Activated CD8-positive, alpha-beta memory T cell treated with anti-CD3 and anti-CD28 coated beads for 24 hours (primary cell): ENCODE measurements at places on chromosomes 3 and 15.

DNA sequence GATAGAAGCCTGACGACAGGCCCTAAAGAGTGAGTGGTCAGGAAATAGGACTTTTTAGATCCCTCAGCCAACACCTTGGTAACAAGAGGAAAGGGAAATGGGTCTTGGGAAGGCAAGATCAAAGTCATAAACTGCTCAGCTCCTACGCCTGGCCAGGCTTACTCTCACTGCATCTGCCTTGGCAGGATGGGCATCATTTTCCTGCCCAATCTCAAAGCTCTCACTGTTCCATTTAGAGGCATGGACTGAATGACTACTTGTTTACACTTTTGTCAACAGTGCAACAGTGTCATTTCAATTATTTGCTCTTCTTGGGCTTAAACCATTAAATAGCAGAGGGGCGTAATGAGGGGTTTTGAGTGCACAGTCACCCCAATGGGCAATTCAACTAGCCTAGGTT lies 808.7 kb downstream of the GRM7 start:
- no peak for DNase-seq

- DNase-seq = no peak
Observed at GRCh38 chr3:15108869-15109268, 9.9 kb upstream of the RBSN start.

GRCh38 chr3:28586325-28586724 lies 237.7 kb upstream of the AZI2 start:
- DNase-seq = no peak

- DNase-seq = no peak
Observed at GRCh38 chr3:37279856-37280255, 105.5 kb upstream of the LRRFIP2 start.
